ENCODE measurements at places on chromosomes 3 and 15.

- no peak for DNase-seq
Observed at GRCh38 chr15:86570738-86571137, 491.1 kb downstream of the AGBL1 start.

GRCh38 chr3:37502621-37503020, 328.2 kb upstream of the LRRFIP2 start:
- DNase-seq: no peak

- DNase-seq: no peak
Observed at GRCh38 chr3:4174791-4175190, 128.4 kb upstream of the SETMAR start.

DNA sequence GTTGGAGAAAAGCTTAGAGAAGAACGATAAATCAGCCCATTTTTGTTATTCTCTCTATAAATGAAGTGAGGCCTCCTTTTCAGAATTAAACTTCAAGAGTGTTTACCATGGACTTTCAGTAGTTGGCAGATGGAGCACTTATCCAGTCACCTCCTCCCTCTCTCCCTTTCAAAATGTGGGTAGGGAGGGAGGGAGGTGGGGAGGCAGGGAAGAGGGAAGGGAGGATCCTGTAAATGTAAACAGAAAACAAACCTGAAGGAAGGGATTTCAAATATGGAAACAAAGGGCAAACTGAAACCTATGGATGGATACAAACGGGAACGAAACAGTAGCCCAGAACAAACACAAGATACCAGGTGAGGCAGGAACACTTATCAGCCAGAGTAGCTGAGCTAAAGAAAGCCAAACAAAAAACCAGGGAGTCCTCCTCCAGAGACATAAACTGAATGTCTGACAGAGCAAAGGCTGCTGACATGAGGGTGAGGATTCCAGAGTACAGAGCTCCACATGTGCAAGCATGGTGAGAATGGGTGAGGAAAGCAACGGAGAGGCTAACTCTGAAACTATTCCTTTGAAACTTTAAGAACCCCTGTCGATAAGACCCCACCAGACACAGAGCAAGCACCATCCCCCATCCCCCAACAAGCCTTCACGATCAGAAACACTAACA, 41.0 kb upstream of the GP5 start:
- no peak for DNase-seq

DNA sequence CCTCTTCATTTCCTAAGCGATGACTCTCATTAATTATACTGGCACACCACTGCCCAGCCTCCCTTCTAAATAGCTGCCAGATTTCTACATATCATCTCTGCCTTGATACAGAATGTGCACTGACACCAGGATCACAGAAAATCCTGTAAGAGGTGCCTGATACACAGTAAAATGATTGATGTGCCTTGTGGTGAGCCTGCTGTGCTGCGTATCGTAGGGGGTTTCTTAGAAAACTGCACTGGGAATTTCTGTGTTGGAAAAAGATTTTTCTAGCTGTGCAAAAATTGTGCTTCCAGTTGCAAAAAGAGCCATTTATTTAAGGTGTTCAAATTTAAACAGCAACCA, 3.0 kb upstream of the PLCH1 start:
- DNase-seq: no peak

DNA sequence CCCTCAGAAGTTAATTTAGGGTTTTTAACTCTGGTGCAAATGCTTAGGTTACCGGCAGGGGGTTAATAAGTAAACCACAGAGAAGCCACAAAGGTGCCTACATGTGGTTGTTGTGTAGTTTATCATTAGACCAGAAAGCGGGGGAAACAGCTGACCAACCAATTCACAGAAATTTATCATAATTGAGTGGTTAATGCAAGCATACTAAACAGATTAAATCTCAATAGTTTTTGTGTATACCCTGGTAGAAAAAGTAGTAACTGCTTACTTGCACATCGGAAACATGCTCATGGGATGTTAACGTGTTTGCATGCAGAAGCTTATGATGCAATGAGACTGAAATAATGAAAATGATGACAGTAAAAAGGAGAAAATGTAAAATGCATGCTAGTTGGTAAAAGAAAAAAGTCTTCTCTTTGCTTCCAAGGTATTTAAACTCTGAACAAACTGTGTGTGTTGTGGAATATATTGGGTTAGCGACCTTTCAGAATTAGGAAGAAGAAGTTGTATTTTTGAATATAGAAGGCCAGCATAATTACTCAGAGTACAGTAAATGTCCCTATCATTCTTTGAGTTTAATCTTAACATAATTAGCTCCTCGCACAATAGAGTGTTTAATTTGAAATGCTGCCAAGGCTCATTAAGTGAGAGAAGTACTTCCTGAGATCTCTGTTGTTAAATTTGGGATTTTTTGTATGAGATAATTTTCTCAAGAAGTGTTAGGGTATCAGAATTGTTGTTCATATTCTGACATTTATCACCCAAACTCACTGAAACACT, 316.2 kb downstream of the PTPRG start:
- no peak for DNase-seq

DNA sequence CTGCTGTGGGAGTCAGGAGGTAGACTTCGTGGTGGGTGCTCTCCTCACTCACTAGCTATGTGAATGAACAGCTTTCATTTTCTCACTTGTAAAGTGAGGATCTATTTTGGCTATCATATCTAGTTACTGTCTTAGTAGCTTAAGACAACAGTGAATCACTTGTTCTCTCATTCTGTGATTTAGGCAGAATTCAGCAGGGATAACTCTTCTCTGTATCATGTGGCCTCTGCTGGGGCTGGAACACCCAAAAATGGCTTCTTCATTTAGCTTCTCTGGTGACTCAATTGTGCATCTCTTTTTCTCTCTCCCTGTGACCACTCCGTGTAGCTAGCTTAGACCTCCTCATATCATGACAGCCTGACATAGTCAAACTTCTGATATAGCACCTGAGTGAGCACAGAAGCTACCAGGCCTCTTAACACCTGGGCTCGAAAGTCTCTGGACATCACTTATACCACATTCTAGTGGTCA, 68.4 kb downstream of the BFSP2 start:
- DNase-seq: no peak

- DNase-seq: no peak
Observed at GRCh38 chr3:133966954-133967353, 62.8 kb downstream of the SLCO2A1 start.

DNA sequence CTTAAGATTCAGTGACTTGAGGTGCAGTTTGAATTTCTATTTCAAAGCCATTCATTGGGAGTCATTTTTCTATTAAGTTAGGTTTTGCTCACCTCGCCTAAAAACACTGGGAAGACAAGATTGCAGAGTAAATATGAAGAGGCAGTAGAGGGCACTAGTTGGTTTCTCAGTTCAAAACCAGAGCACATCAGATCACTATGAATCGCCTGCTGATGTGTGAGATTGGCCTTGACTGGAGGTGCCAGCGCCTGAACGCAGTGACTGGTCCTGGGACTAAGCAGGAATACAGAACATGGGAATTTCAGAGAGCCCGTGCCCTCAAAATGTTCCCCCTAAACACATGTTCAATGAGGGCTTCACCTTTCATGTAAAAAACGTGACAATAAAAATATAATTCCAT, 229.0 kb downstream of the ITPR1 start:
- no peak for DNase-seq

DNA sequence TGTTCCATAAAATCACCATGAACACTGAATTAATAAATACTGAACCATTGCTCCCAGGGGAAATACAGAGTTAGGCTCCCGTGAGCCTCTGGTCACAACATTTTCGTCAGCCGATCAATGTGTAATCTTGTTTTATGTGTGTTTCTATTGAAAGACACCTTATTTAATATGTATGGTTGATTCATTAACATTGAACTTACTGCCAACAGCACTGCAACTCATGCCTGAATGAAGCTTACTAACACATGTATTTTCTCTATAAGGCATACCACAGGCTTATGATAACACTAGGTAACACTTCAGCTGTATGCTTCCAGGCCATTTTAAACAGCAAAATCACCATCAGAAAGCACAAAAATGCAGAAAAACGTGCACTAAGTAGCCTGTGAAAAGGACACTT, 9.1 kb upstream of the REC114 start:
- DNase-seq: no peak

GRCh38 chr3:171374661-171375285, 85.4 kb downstream of the TNIK start:
- no peak for DNase-seq

DNA sequence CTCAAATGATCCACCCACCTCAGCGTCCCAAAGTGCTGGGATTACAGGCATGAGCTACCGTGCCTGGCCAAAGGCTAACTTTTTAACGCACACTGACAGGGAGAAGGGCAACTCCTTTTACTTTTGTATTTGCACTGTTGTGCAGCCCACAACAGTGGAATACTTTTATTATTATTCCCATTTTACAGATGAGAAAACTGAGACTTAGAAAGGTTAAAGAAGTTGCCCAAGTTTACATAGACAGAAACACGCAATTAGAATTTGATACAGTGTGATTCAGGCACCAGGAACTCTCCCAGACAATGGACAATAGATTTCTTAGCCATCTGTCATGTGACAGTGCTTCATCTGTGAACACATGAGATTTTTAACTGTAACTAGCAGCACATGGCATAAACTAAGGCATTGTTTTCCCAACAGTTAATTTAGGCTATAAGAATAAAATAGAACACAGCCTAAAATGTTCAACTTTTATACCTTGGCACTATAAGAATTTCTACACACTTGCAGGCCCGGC, 18.8 kb downstream of the STAG1 start:
- DNase-seq: no peak

DNA sequence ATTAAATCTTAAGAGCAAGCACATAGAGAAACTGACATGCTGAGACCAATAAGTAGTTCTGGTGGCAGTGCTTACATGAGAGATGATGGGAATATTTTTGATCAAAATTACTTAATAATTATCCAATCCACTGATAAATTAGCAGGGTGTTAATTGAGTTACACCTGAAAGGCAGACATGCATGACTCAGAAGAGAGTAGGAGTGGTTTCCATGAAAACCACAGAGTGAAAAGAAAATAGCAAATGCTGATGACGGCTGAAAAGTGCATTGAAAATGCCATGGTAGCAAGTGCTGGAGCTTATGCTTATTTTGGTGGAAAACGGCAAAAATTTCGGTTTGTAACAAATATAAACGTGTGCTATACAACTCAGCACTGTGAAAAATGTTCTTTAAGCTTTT, 267.8 kb upstream of the LRRN1 start:
- DNase-seq: no peak

DNA sequence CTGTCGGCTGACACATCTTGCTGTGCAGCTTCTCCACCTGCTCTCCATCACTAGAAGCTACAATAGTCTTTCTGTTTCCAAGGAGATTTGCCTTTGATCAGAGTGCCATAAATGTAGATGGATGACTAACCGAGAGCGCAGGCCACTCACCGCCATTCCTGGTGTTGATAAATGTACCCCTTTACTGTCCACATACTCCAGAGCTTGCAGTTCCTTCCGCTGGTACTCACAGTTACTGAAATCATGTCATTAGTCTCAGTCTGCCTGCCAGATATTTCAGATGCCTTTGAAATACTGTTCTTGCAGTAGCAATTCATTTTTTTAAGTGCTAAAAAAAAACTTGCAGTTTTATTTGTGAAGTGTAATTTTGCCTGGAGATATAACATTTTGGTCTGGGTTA, 72.3 kb downstream of the BLM start:
- no peak for DNase-seq

- DNase-seq: no peak
Observed at GRCh38 chr15:47951781-47952180, 169.0 kb upstream of the SLC24A5 start.

GRCh38 chr3:145623349-145623748, 537.6 kb downstream of the PLOD2 start:
- DNase-seq: no peak

GRCh38 chr3:16609927-16610580, 4.8 kb upstream of the DAZL start:
- no peak for DNase-seq

DNA sequence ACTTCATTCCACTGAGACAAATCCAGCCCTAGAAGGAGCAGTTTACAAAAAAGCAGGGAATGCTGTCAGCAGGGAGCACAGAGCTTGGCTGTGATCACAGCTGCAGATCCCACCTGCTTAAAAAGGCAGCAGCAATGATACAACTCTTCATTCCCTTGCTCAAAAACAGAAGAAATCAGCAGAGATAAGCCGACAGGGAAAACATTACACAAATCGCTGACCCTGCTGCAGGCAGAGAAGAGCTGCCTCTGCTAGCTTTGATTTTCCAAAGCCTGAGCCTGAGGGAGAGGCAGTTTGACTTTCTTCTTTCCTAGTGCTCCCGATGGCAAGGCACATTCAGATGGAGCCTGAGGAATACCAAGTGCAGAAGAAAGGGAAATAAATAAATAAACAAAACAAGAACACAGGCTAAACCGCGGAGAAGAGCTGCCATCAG, 80.2 kb downstream of the SHQ1 start:
- no peak for DNase-seq

DNA sequence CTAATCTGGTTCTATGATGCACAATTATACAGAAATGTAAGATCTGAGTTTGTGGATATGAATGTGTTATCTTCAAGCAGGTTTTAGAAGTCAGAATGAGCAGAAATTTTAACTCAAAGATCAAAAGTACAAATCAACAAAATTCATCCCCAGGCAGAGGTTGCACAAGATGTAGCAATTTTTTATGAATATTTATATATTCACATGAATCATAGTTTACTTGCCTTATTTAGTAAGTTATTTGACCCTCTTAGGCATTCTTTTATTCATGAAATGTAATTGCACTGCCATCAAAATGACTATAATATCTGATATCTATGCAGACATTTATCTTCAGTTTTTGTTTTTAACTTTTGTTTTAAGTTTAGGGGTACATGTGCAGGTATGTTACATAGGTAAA, 103.1 kb upstream of the DAZL start:
- DNase-seq: no peak

GRCh38 chr15:74836846-74837245, 6.1 kb downstream of the ULK3 start:
- DNase-seq: no peak
